Epithelial cell of proximal tubule (primary cell): ENCODE measurements at places on chromosomes 1 and 21.

- DNase-seq = no peak
These were observed 383.0 kb upstream of the NFIA start for GRCh38 chr1:60699325-60699724.

DNA sequence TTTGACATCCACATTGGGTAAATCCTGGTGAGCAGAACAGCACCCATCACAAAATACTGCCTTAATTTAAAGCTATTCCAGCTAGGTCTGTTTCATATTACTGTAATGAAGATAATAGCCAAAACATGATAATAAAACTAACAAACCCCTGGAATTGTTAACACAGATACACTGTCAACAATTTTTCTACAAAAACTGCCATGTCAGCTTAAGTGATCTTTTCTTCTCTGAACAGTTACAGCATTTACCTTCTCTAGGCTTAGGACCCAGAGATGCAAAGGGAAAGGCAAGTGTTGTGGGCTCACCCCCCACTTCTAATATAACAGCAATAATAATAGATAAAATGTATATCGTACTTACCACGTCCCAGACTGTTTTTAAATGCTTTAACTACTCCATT lies 92.1 kb downstream of the SMYD3 start:
- no peak for DNase-seq

DNA sequence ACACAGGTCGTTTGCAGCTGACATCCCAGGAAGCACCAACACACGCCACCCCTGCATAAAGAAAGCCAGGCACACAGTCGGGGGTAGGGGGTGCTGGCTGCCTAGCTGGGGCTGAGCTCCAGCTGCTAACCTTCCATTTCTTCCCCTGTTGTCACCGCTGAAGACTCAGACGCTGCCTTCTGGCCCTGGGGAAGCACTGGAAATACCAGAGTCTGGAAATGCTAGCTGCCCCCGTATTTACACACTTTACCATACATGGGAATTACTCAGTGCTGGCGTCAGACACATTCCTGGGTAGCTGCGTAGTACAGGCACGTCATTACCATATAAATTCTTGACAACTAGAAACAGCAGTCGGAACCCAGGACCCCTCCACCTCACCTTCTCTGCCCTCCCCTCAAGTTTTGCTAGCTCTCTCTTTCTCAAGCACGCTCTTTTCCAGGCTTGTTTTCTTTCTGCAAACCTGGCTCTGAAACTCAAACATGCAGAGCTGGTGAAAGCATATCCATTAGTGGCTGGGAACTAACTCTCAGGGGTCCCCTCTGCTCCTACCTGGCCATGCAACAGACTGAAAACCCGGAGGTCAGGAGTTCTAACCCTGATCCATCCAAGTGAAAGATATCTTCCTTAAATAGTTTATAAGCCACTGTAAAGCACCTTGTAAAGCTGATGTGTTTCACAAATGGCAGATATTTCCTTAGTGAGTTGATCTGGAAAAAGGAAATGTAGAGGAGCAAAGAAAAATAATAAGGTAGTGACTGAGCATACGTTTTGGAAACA lies 3.3 kb downstream of the CSRP1 start:
- DNase-seq = no peak

- DNase-seq = no peak
These were observed 725 bp downstream of the MT1HL1 start for GRCh38 chr1:237003516-237003915.

GRCh38 chr1:235974616-235975015 lies 90.3 kb downstream of the NID1 start:
- DNase-seq = no peak

GRCh38 chr1:177937931-177938330 lies 31.9 kb downstream of the SEC16B start:
- no peak for DNase-seq

DNA sequence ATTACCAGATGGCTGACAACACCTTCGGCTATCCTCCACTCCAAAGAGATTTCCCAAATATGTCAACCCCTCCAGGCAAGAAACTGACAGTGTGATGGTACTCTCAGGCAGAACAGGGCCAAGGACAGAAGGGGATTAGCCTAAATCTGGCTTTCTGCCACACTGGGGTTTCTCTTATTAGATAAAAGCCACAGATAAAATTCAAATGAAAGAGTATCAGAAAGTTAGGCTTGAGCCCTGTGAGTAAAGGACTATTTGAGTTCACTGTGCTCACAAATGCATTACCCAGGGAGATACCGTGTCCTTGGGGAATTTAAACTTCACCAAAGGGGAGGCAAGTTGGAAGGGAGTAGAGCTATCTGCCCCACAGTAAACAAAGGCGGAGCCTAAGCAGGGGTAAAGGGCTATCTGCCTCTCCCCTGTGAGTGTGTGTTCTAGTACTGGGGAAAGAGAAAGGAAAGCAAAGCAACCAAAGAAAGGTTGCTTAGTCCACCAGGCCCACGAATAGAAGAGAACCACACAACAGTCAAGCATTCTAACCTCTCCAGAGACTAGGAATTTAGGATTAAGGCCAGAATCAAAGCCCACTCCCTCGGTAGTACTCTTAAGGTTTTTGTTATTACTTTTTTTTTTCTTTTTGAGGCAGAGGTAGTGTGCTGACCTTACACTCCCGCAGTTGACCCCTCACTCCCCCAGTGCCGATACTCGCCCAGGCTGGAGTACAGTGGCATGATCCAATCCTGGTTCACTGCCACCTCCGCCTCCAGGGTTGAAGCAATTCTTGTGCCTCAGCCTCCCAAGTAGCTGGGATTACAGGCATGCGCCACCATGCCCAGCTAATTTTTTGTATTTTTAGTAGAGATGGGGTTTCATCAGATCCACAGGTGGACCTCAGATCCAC lies 12.7 kb downstream of the TPM3 start:
- no peak for DNase-seq

DNA sequence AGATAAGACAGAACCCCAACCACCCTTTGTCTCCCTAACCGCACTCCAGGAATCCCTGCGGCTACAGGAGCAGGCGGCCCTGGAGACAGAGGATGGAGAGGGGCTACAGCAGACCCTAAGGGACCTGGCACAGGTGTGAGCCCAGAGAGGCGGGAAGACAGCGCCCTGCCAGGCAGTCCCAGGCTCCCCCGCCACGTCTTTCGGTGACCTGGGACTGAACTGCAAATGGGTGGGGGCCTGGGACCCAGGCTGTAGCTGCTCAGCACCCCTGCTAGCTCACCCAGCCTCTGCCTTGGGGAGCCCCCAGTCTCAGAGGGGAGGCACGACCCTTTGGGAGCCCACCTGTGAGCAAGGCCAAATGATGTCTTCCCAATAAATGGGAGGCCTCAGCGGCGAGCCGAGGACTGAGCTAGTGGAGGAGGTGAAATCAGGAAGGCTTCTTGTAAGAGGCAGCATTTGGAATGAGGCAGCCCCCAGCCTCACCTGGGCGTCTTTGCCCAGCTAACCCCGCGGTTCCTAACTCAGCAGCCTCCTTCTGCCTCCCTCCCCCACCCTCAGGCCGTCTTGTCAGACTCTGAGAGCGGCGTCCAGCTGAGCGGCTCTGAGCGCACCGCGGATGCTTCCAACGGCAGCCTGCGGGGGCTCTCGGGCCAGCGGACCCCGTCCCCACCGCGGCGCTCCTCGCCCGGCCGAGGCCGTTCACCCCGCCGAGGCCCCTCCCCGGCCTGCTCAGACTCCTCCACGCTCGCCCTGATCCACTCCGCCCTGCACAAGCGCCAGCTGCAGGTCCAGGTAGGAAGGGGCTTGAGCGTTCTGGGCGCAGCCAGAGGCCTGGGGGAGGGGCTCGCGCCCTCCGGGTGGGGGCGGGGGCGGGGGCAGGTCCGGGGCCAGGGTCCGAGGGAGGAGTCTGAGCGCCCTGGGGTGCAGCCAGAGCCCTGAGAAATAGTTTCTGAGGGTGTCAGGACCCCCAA lies 16.9 kb downstream of the CROCC start:
- DNase-seq = no peak

DNA sequence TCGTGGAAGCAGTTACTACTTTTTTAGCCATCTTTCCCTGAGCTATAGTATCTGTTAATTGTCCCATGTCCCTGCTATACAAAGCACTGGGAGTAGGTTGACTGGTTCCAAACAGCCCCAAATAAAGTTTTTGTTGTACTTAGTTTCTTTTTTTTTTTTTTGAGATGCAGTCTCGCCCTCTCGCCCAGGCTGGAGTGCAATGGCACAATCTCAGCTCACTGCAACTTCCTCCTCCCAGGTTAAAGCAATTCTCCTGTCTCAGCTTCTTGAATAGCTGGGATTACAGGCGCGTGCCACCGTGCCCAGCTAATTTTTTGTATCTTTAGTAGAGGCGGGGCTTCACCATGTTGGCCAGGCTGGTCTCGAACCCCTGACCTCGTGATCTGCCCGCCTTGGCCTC lies 3.3 kb downstream of the NCSTN start:
- DNase-seq = no peak
